Astrocyte of the hippocampus (primary cell): ENCODE measurements at places on chromosomes 11 and 22.

DNA sequence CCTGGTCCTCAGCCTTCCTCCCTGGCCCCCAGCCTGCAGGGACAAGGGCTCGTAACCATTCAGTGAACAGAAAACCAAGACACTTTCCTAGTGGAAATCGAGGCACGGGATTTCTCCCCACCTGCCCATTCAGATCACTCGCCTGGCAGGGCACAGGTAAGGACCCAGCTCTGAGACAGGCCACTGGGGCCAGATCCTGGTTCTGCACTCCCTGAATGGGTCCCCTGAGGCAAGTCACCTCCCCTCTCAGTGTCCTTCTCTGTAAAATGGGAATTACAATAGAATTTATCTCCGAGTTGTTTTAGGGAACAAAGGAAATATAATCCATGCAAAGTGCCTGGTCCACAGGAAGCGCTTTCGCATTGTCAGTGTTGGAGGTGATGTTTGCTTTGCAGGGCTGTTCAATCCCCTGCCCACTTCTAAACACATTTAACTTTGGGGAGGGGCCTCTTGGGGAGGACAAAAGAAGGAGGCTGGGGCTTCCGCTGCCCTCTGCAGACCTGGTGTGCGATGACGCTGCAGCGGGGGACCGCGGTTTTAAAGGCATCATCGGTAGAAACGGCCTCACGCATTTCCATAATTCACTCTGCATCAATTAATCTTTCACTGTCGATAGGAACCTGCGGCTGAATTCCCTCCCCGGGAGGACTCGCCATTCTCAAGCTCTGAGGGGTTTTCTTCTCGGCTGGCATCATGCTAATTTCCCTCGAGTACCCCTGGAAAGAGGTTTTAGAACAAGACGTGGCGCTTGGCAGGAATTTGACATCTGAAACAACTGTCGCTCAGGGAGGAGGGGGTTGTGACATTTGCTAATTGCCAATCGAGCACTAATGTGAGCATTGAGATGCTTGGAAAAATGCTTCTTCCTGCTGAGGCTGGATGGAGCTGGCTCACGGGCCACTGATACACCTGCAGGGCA lies 70.4 kb upstream of the FGF3 start:
- DNase-seq = no peak

- peak; percentile 80 for DNase-seq
These were observed 180.0 kb downstream of the MAML2 start for GRCh38 chr11:96162816-96163499.

- DNase-seq = no peak
These were observed 2.0 kb downstream of the PLXNB2 start for GRCh38 chr22:50305393-50305922.

- peak; percentile 49 for DNase-seq
These were observed 102.6 kb downstream of the RELT start for GRCh38 chr11:73478737-73479347.

GRCh38 chr11:20131788-20132666 lies 28.2 kb downstream of the DBX1 start:
- peak; percentile 88 for DNase-seq

DNA sequence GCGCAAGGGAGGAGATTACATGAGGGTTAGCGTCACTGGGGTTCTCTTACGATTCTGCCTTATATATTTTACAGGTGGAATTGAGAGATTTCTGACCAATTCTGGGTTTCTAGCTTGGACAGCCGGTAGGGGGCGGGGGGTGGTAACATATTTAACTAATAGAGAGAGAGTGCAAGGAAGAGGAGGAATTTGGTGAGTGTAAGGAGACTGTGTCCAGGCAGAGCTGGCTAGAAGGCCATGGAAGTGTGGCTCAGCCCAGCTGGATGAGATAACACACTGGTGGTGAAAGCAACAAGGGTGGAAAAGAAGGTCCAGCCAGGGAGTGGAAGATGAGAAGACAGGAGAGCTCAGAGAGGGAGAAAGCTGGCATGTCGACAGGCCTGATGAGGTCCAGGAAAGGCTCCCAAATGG lies 56.5 kb downstream of the ST3GAL4 start:
- no peak for DNase-seq

GRCh38 chr11:9264316-9265210 lies 587 bp downstream of the DENND5A start:
- DNase-seq = peak; percentile 73

DNA sequence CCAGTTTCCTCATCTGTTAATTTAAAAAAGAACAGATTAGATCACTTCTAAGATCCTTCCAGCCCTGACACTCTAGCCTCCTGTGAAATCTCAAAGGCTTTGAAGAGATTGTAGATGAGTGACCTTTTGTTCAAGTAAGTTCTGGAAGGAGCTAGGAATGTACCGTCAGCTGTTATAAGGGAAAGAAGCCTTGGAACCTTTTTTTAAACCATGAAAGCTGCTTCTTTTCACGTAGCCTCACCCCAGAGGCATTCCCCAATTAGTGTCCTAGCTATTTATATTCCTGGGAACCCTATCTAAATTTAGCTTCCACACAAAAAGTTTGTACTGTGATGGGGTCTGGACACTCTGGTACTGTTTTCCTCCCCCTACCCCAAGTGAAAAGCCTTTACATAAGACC lies 35.8 kb upstream of the SLN start:
- DNase-seq = no peak

DNA sequence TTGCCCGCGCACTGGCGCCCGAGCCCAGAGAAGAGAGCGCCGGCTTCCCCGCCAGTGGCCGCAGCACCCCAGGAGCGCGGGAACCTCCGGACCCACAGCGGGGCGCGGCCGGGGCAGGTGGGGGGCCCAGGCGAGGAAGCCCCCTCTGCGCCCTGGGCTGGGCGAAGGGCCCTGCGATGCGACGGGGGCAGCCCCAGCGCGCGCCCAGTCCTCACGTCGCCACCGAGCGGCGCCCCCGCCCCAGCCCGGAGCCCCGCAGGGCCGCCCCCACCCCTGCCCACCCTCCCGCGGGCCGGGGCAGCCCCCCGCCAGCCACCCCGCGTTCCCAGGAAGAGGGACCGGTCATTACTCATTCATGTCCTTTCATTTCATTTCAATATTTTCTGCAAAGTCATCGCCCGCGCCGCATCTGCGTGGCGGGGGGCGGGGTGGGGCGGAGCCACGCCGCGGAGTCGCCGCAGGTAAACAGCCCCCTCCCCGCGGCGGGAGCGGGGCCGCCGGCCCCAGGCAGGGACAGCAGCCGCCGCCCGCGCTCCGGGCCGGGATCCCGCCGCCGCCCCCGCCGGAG lies 673 bp upstream of the PANX2 start:
- no peak for DNase-seq

GRCh38 chr22:48960980-48961660 lies 866.6 kb downstream of the BRD1 start:
- peak; percentile 69 for DNase-seq

DNA sequence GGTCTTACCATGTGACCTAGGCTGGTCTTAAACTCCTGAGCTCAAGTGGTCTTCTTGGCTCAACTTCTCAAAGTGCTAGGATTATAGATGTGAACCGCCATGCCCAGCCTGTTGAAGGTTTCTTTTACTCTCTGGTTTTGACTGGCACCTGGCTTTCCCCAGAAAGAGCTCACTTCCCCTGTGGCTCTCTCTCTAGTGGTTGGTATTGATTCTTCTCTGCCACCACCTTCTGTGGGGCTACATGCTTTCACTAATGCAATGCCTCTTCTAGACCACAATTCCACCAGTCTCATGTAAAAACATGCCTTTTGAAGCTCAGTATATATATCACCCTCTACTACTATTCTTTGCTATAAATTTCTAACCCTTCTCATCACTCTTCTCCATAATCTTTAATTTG lies 67.2 kb downstream of the CCDC83 start:
- no peak for DNase-seq

- peak; percentile 69 for DNase-seq
These were observed 22.6 kb downstream of the RTN4RL2 start for GRCh38 chr11:57482782-57483561.

GRCh38 chr11:10326012-10326964 lies 21.4 kb downstream of the ADM start:
- DNase-seq = no peak

DNA sequence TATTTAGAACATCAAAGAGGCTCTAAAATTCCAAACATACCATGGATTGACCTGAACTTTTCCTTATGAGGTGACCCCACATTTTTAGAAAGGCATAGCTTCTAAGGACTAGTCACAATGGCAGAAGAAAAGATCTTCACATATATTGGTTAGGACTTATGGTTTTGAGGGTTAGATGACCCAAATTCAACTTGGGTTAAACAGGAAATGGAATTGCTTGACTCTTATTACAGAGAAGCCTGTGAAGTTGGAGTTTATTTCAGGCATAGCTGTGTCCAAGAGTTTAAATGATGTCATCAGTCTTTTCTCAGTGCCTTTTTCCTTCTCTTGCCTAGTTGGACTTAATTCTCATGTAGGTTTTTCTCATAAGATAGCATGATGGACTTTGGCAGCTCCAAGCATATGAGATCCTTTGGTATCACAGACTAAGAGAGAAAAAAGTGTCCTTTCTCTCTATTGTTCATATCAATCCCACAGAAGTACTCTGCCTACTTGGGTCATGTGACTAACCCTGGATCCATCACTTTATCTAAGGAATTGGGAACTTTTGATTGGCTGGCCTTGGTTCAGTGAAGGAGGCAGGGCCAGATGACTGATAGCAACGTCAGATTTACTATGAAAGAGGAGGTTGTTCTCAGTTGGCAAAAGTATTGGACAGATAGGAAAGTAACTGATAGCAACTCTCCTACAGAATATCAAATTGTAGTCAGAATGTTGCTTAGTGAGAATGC lies 17.3 kb upstream of the RAG1 start:
- DNase-seq = no peak

- DNase-seq = no peak
These were observed 70.3 kb downstream of the CCDC81 start for GRCh38 chr11:86444981-86445380.

GRCh38 chr11:45100339-45100738 lies 46.1 kb upstream of the PRDM11 start:
- DNase-seq = no peak

GRCh38 chr11:126561327-126561893 lies 205.9 kb downstream of the ST3GAL4 start:
- peak; percentile 87 for DNase-seq

- DNase-seq = peak; percentile 21
These were observed 1.1 kb downstream of the DPF2 start for GRCh38 chr11:65334696-65335295.

- peak; percentile 25 for DNase-seq
These were observed 77.2 kb downstream of the RDX start for GRCh38 chr11:110219006-110219785.

DNA sequence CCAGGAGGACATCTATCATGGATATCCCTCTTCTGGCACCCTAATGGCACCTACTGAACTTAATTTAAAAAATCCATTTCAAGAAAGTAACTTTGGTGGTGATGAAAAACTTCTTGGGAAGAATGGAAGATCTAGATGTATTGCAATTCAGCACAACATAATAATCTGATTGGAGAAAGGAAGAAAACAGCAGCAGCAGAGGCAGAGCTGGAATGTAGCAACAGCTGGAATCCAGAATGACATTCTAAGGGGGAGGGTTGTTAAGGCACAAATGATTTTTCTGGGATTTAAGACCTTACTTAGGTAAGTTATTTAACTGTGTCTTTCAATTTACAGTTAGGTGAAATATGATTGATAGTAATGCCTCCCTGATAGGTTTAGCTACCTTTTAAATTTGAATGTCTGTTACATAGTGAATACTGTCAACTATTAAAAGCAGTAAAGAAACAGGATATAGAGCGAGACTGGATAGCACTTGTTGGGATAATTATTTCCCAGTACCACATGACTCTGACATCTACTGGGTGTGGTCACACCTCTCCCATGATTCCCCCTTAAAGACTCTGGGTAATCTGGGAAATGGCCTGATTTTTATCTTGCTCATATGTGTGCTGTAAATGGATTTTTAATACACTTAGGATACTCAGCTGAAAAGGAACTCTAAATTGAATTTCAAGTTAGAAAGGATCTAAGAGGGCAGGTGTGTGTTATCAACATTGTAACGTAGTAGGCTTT lies 11.7 kb downstream of the CAPRIN1 start:
- DNase-seq = no peak

- DNase-seq = no peak
These were observed 706 bp upstream of the SCYL1 start for GRCh38 chr11:65524014-65524740.

GRCh38 chr11:71502871-71503435 lies 24.1 kb upstream of the KRTAP5-7 start:
- DNase-seq = no peak

- peak; percentile 15 for DNase-seq
These were observed 25.1 kb downstream of the OR10A6 start for GRCh38 chr11:7905961-7906429.

DNA sequence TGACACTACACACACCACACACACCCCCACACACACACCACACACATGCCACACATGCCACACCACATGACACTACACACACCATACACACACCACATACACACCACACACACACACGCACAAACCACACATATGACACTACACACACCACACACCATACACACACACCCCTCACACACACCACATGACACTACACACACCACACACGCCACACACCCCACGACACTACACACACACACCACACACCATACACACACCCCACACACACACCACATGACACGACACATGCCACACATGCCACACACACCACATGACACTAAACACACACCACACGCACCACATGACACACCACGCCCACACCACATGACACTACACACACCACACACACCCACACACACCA lies 101.8 kb upstream of the ASPHD2 start:
- DNase-seq = no peak

DNA sequence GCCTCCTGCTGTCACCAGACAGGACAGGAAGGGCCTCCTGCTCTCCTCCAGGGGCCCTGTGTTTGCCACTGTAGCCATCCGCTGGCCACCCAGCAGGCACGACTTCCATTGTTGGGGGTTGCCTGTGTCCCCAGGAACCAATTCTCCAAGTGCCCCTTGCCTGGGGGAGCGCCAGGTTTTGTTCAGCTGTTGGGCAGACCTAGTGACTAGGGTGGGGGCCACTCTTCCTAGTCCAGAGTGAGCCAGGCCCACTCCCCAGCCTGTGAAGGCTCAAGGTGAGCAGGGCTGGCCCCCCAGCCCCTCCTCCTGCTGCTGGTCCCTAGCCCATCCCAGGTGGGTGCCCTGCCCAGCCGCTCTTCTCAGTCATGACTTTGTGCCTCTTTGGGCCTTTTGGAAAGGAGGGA lies 30.9 kb downstream of the OSBPL5 start:
- no peak for DNase-seq

DNA sequence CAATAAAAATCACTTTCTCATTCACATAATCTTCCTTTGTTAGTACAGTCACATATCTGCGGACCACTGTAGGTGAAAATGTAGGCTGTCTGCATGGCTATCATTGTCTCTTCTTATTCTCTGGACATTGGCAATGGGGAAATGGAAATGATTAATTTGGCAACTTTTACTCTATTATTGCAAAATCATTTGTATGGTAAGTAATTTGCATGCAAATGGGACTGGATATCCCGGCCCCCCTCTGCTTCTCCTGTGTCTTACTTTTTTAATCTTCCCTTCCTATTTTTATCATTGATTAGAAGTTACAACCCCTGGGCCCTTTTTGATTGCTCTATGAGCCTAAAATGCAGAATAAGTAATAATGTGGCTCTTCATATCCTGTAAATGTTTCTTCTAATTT lies 6.0 kb downstream of the GRK3 start:
- no peak for DNase-seq
